8988T (cell line): ENCODE measurements at places on chromosomes 1 and 21.

- no peak for DNase-seq
Measured at GRCh38 chr1:198337886-198338285, 181.1 kb downstream of the NEK7 start.

DNA sequence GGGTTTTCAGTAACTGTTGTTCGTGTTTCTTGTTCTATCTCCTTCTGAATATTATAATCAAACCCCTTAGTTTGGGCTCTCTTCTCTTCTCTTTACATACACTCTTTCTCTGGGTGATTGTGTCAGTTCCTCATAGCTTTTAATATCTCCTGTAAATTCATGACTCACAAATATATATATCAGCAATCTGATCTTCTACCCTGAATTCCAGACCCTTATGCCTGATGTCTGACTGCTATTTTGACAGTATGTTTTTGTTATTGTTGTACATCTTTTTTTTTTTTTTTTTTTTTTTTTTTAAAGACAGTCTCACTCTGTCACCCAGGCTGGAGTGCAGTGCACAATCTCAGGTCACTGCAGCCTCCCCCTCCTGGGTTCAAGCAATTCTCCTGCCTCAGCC is 70.8 kb upstream of the MPC2 start:
- DNase-seq, result no peak

- DNase-seq, result no peak
Measured at GRCh38 chr1:25952841-25953401, 44.9 kb downstream of the PAFAH2 start.

GRCh38 chr21:45085700-45086099 is 11.3 kb downstream of the ADARB1 start:
- DNase-seq, result no peak

DNA sequence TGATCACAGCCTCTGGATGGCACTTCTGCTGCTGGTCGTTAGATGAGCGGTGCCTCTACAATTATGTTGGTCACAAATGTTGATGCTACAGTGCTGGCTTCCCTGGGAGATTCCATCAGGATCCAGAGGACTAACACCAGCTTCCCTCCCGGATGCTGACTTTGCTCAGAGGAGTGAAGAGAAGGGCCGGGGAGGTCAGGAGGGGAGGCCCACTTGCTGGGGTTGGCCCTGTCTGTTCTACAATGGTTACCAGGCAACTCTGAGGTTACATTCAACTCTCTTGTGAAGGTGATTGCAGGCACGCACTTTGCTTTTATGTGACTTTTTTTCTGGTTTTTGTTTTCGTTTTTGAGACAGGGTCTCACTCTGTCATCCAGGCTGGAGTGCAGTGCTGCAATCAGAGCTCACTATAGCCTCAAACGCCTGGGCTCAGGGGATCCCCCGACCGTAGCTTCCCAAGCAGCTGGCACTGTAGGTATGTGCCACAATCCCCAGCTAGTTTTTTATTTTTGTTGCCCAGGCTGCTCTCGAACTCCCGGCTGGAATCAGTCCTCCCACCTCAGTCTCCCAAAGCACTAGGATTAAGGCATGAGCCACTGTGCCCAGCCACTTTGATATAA is 112.5 kb downstream of the ADSS2 start:
- no peak for DNase-seq

- no peak for DNase-seq
Measured at GRCh38 chr1:10848109-10848684, 51.8 kb upstream of the CASZ1 start.

DNA sequence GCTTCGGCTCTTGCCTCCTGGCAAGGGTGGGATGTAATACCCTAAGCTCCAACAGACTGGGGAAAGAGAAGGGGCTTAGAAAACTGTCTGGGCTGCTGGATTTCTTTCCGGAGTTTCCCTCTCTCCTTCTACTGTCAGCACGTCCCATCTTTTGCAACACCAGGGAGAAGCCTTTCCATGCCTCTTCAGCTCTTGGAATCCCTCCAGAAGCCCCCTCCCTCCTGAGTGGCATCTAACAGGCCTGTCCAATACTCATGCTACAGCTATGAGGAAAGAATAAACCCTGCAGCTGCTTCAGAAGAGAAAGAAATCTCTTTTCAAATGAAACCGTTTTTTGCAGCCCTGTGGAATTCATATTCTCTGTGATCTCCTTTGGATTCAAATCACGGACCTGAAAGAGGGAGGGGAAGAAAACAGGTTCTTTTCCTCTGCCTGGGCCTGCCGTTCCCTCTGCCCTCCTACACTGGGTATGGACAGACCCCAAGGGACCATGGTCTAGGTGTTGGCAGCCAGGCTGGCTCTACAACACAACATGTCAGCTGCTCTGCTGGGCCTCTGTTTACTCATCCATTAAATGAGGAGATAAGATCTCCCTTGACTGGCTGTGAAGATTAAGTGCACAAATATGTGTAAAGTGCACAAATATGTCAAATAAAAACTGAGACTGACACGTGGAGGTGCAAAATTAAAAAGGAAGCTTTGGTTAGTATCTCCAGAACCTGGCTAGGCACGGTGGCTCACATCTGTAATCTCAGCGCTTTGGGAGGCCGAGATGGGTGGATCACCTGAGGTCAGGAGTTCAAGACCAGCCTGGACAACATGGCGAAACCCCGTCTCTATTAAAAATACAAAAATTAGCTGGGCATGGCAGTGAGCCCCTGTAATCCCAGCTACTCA is 6.0 kb upstream of the CAPN2 start:
- no peak for DNase-seq

GRCh38 chr1:211236633-211237320 is 22.4 kb upstream of the RCOR3 start:
- no peak for DNase-seq

- no peak for DNase-seq
Measured at GRCh38 chr21:28025111-28025510, 967.6 kb downstream of the LTN1 start.

- no peak for DNase-seq
Measured at GRCh38 chr1:181674617-181675016, 191.3 kb downstream of the CACNA1E start.

GRCh38 chr1:8456991-8457390 is 139.1 kb downstream of the SLC45A1 start:
- no peak for DNase-seq

GRCh38 chr1:246954126-246954525 is 22.4 kb upstream of the AHCTF1 start:
- DNase-seq, result no peak

DNA sequence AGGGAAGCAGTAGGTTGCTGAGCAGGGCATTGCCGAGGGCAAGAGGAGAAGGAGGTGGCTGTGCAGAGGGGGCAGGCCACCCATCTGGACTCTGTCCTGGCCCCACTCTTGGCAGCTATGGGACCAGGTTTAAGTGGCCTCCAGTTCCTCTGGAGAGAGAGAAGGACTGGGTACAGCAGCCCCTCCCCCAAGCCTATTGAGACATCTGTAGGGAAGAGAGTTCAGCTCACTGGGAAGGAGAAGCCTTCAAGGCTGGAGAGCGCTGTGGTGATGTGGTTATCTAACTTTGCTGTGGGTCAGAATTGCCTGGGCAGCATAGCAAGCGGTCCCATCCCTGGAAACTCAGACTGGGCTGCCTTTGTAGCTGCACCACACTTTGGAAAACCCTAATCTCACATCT is 93.9 kb downstream of the KCNJ15 start:
- DNase-seq, result no peak

GRCh38 chr1:155107309-155108264 is 20.1 kb upstream of the EFNA1 start:
- no peak for DNase-seq

DNA sequence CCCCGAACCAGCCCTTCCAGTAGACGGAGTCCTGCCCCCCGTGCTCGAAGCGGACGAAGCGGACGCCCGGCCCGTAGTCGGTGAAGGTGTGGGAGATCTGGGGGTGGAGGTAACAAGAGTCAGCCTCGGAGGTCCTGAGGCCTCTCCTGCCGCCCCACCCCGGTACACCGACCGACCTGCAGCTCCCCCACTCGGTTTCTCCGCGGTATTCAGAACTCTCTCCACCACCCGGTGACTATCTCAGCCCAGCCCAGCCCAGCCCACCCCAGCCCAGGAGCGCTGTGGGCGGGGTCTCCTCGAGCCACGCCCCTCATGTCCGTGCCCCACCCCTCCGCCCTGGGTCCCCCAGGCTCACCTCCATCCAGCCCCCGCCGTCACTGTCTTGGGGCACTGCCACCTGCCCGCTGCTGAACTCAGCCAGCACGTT is 5.5 kb downstream of the FBXO2 start:
- no peak for DNase-seq

DNA sequence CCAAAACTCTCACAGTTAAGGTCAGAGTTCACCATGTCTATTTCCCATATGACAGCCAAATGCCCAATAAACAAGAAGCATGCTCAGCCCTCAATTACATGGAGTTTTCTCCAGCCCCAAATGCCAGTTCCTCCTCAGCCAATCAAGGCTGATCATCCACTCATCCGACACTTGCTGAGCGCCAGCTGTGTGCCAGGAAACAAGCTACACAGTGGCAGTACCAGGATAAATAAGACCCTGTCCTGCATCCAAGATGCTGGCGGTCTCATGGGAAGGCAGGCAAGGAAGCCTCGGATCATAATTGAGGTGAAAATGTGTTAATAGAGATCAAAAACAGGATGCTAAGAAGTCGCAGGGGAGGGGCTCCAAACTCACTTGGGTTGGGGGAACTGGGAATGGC is 7.7 kb downstream of the ZBTB17 start:
- DNase-seq, result no peak

- DNase-seq, result no peak
Measured at GRCh38 chr1:17684810-17685209, 70.3 kb upstream of the ACTL8 start.

- no peak for DNase-seq
Measured at GRCh38 chr1:248599396-248599795, 1.9 kb upstream of the OR2T10 start.

GRCh38 chr1:57632401-57632800 is 208.5 kb upstream of the DAB1 start:
- DNase-seq, result no peak

GRCh38 chr1:152127673-152128072 is 12.4 kb upstream of the TCHH start:
- DNase-seq, result no peak

DNA sequence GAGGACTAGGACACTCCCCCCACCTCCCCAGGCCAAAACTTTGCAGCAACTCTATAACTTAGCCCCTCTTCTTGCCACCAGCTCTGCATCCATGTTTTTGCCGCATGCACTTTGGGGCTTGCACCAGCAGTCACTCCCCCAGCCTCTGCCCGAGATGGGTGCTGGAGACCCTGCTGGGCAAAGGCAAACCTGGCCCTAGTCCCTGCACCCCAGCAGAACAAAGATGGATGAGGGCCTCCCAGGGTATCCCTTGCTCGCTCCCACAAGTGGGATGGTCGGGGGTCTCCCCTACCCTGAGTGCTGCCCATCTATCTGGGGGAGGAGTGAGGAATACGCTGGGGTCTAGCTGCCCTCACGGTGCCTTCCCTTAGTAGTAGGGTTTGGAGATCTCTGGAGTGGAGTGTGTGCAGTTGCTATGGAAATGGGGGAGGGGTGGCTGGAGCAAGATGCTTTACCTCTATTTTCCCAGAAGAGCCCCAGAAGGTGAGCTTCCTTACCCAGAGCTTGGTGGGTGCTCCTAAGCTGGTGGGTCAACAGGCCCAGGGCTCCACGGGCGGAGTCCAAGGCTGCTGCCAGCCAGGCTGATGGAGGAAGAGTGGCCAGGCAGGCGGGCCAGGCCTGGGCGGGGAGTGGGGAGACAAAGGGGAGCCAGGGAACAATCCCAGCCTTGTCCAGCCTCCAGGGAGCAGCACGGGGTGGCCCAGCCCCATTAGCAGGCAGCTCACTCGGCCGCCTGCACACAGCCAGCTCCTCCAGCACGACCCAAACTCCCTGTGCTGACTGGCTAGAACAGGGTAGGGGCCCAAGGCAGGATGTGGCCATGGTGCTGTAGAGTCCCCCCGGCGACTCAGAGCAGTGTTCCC is at the start of gene PAQR6:
TSS of gene PAQR6 (minus strand) at position 597 of the 863 bp plus-strand sequence. CDS start 1,325 bp downstream, outside the sequence.
- no peak for DNase-seq

GRCh38 chr1:84390226-84390625 is 8.1 kb upstream of the DNASE2B start:
- DNase-seq, result no peak

GRCh38 chr1:226736908-226737818 is 1.9 kb downstream of the ITPKB start:
- DNase-seq, result no peak

GRCh38 chr1:51955797-51956527 is 34.5 kb downstream of the RAB3B start:
- DNase-seq, result no peak

GRCh38 chr1:55039342-55040082 is at the start of gene PCSK9:
Gene PCSK9 (plus strand): TSS chr1:55039548. CDS start chr1:55039838, 290 bp downstream.
- DNase-seq, result no peak

- no peak for DNase-seq
Measured at GRCh38 chr21:31911138-31911907, 38.5 kb downstream of the HUNK start.

DNA sequence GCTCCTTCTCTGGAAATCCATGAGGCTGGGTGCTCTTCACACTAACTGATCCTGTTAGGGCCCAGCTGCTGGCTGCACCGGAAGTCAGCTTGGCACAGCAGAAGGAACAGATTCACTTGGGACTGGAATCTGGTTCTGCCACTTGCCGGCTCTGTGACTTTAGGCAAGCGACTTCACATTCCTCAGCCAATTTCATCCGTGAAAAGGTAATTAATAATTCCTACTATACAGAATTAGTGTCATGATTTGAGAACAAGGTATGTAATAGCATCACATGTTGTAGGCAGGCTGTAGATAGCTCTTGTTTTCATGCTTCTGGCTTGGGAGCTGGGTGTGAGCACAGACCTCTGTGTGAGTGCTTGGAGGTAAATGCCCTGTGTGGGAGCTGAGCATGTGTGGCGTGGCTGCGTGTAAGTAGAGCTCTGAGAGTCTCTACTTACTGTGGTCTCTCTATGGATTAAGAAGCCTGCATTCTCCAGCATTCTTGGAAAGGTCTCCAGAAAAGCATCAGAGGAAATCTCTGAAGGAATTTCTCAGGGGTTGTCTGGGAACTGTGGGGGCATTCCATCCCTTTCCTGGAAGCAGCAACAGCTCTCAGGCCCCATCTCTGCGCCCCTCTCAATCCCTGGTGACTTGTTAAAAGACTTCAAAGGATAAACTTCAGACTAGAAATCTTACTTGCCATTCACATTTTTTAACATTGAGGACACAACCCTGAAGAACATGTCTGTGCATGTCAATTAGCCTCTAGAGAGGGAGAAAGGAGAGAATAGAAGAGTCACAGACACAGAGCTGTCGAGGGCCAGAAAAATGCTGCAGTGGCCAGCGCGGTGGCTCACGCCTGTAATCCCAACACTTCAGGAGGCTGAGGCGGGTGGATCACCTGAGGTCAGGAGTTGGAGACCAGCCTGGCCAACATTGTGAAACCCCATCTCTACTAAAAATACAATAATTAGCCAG is 47.7 kb upstream of the PPM1J start:
- DNase-seq, result no peak

- no peak for DNase-seq
Measured at GRCh38 chr1:208300084-208300770, 56.0 kb upstream of the PLXNA2 start.

GRCh38 chr1:174296309-174296708 is 137.0 kb downstream of the RABGAP1L start:
- DNase-seq, result no peak

DNA sequence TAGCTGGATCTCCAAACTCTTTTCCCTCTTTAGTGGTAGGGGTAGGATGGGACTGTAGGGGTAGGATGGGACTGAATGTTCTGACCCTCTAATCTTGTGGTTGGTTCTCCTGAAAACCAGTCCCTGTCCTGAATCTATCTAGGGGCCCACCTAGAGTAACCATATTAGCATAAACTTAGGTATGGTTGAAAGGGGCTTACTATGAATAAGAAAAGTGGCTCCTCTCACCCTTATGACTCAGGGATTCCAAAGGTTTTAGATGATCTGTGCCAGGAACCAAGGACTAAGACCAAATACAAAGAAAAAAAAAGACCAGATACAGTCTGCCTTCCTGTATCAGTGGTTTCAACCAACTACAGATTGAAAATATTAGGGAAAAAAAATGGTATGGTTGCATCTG is 28.9 kb downstream of the RNF2 start:
- no peak for DNase-seq
